ENCODE measurements at places on chromosomes 12 and 14. TPM values are rescaled to one million over a fixed set of nuclear protein-coding genes. Genes with fewer than 3 reads are reported as not detected.
A peak's percentile ranks its signal among the peaks of the same experiment; 100 is the strongest.

DNA sequence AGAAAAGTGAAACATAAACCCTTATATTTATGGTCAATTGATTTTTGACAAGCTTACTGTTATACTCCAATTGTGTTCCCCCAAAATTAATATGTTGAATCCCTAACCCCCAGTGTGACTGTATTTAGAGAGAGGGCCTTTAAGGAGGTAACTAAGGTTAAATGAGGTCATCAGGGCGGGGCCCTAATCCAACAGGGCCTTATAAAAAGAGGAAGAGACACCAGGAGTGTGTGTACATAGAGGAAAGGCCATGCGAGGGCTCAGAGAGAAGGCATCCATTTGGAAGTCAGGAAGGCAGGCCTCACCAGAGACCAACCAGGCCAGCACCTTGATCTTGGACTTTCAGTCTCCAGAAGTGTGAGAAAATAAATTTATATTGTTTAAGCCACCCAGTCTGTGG, 6.5 kb upstream of the VTI1B start:
- H3K4me3 ChIP-seq: no peak overlapping the region
- peaks cover 44% of the 10 kb centered on the region for H3K36me3 ChIP-seq
- DNase-seq: no peak
- H3K27ac ChIP-seq: no peak overlapping the region

DNA sequence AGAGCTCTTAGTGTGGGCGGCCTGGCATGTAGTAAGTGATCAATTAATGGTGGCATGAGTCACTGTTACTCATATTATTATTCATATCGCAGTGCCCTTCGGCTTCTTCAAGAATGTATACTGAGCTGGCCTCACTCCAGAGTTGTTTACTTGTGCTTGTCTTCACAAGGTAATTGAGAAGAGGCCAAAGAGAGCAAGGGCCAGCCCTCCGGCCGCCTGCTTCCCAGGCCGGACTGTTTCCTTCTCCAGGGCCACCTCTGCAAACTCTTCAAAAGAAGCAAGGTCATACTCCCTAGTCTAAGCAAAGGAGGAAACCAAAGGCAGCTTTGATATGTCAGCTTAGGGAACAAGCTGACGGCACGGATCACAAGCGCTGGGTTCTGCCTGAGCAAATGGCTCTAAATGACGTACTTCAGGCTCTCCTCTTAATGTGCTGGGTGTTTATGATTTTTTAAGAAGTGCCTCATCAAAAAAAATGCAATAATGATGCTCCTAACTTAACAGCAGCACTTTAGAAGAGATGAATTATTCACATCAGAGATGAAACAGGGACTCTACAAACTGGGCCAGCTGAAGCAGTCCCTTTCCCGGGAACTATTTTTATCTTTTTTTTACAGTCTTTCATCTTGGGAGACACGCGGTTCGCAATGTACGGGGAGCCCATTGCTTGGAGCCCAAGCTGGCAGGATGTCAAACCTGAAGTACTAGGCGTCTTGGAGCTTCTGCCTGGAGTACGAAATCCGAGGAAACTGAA, 65.6 kb upstream of the DLK1 start:
- H3K4me1 ChIP-seq: peaks cover 70% of the 10 kb centered on the region
- DNase-seq: peak; percentile 47
- H3K27me3 ChIP-seq: no peaks in the 10 kb centered on the region
- H3K36me3 ChIP-seq: no peaks in the 10 kb centered on the region
- H3K4me3 ChIP-seq: no peak overlapping the region

DNA sequence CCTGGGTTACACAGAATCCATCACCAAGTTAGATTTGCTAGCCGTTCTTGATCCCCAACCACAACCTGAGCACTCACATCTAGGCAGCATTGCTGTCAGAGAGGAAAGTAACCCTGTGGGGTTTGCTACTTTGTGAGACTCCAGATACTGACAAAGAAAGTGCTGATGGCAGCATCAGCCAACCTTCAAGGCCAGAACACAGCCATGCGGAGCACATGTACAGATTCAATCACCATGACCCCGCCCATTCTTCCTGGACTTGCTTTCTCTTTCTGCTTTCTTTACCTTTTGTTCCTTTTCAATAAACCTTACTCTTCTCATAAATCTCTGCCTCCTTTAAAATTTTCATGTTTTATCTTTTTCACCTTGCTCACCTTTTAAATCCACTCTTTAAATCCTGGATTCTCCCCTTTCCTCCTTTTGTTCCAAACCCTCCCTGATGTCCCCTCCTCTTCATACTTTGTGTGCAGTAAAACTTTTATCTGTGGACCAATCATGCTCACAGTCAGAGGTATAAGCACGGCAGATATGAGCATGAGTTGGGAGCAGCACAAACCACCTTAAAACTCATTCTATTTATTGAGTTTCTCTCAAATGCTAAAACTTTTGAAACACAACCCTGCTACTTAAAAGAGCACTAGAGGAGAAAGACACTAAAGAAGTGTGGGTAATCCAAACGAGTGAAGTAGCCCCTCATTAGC, 21.9 kb upstream of the CERS5 start:
- no peaks in the 10 kb centered on the region for H3K27me3 ChIP-seq
- no peak for DNase-seq
- H3K36me3 ChIP-seq: 0 out of 2 replicates have a peak, but pooled peaks cover 2% of the 10 kb centered on the region
- no peaks in the 10 kb centered on the region for H3K4me1 ChIP-seq

GRCh38 chr12:50647479-50647878, 116.4 kb upstream of the ATF1 start:
- H3K4me3 ChIP-seq: peak overlapping the region; percentile 24
- H3K4me1 ChIP-seq: peaks cover 26% of the 10 kb centered on the region
- peak; percentile 72 for DNase-seq

TSHR gene
- total RNA-seq: not detected

ADSS1 gene
- 9.9 TPM for total RNA-seq

DNA sequence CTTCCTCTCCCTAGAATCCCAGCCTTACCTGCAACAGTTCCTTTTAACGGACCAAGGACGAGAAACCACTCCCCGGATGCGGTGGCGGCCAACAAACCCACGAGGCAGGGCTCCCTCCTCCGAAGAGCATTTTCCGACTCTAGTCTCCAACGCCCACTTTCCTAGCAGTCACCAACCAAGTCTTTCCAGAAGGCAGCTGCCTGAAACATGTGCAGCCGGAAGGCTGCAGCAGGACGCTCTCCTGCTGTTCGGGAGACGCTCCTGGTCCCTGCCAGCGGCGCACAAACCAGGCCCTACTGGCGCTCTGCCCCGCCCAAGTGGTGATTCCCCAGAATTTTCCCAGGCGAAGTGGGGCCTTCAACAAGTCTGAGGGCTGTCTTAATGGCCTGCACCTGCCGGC, 21.1 kb upstream of the ADAM20 start:
- no peak overlapping the region for H3K4me3 ChIP-seq
- DNase-seq: no peak
- no peak overlapping the region for H3K27ac ChIP-seq
- H3K36me3 ChIP-seq: no peaks in the 10 kb centered on the region

GRCh38 chr14:66038212-66038611, 448.0 kb upstream of the CCDC196 start:
- DNase-seq: no peak
- no peaks in the 10 kb centered on the region for H3K36me3 ChIP-seq
- H3K4me3 ChIP-seq: no peak overlapping the region
- H3K27me3 ChIP-seq: no peaks in the 10 kb centered on the region
- H3K27ac ChIP-seq: no peak overlapping the region

DNA sequence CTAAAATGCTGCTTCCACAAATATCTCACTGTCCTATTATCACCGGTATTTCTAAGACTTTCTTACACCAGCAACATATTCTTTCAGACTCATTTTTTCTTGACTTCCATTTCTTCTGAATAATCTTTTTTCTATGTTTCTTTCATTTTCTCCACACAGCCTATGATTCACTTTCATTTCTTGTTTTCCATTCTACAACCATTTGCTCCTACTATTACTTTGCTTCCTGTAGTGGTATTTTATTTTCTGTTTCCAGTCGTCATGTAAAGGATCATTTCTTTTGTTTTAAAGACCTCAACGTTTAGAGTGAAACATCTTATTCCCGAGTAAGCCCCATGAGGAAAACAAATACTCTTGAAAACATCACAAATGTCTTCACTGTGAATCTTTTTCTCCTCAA, 182.2 kb upstream of the MDGA2 start:
- H3K4me3 ChIP-seq: no peak overlapping the region
- no peaks in the 10 kb centered on the region for H3K27me3 ChIP-seq
- no peaks in the 10 kb centered on the region for H3K4me1 ChIP-seq
- DNase-seq: no peak
- H3K27ac ChIP-seq: no peak overlapping the region

DNA sequence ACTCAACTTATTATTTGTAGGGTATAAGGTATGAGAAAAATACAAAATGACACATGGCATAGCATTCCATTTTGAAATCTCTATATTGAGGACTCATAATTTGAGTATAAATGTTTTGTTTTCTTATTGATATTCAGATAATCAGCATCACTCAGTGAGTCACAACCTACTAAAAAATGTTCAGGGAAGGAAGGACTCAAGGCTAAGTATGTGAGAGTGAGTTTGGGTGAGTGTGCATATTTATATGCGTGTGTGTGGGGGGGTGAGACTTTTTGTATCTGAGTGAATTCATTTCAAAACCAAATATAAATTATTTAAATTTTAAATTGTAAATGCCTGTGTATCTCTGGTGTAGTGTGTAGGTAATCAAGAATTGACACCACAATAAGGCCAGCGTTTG, 87.8 kb upstream of the PRKD1 start:
- DNase-seq: no peak
- H3K4me3 ChIP-seq: no peak overlapping the region
- no peak overlapping the region for H3K27ac ChIP-seq

GRCh38 chr12:117005417-117006046, 93.7 kb downstream of the TESC start:
- DNase-seq: no peak
- no peak overlapping the region for H3K27ac ChIP-seq
- 0 out of 2 replicates have a peak, but pooled peaks cover 3% of the 10 kb centered on the region for H3K36me3 ChIP-seq
- no peaks in the 10 kb centered on the region for H3K27me3 ChIP-seq
- H3K4me3 ChIP-seq: no peak overlapping the region
- no peaks in the 10 kb centered on the region for H3K4me1 ChIP-seq

GRCh38 chr14:104357689-104358527, 219.5 kb downstream of the KIF26A start:
- no peak overlapping the region for H3K4me3 ChIP-seq
- no peak overlapping the region for H3K27ac ChIP-seq
- no peaks in the 10 kb centered on the region for H3K27me3 ChIP-seq
- no peaks in the 10 kb centered on the region for H3K4me1 ChIP-seq
- no peaks in the 10 kb centered on the region for H3K36me3 ChIP-seq

GRCh38 chr14:39683691-39684260, 251.5 kb upstream of the FBXO33 start:
- no peak for DNase-seq
- no peak overlapping the region for H3K27ac ChIP-seq
- no peaks in the 10 kb centered on the region for H3K4me1 ChIP-seq
- H3K36me3 ChIP-seq: no peaks in the 10 kb centered on the region
- H3K4me3 ChIP-seq: no peak overlapping the region
- no peaks in the 10 kb centered on the region for H3K27me3 ChIP-seq

DNA sequence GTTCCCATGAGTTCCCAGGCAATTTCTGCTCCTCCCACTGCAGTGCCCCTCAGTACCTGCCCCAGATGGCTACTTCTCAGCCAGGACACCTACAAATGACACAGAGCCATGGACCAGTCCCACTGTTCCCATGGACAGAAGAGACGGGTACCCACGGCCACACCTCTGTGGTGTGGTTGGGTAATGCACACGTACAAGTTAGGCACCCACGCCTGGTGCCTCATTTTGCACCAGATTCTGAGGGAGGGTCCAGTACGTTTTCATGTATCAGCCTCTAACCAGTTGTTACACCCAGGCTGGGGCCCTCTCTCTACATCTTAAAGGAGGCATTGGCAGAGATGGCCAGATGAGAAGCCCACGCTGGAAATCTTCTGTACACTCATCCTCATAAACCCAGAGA, 114.0 kb downstream of the DICER1 start:
- no peak for DNase-seq
- no peak overlapping the region for H3K27ac ChIP-seq
- H3K27me3 ChIP-seq: peaks cover 13% of the 10 kb centered on the region
- no peak overlapping the region for H3K4me3 ChIP-seq
- no peaks in the 10 kb centered on the region for H3K4me1 ChIP-seq
- no peaks in the 10 kb centered on the region for H3K36me3 ChIP-seq

SLC16A7 gene
- total RNA-seq: 10.0 TPM

DNA sequence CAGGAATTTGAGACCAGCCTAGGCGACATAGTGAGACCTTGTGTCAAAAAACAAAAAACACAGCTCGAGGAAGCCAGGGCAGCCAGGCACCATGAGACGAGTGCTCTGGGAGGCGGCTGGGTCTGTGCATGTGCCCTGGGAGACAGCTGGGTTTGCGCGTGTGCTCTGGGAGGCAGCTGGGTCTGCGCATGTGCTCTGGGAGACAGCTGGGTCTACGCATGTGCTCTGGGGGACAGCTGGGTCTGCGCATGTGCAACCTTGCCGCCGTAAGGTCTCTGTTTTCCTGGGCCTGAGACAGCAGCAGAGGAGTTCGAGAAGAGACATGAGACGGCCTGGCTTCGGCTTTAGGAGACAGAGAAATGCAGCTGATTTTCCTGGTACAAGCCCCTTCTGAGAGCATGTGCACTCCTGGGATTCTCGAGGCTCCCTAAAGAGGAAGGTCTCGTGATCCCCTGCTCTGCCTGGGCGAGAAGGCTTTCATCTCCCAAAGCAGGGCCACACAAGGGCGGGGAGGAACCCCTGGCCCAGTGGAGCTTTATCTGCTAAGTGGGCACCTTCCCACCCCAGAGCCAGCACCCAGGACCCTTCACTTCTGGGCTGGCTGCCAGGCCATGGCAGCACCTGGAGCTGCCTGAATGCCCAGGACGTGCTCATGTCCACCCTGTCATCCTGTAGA, 3.5 kb upstream of the BDKRB1 start:
- H3K4me1 ChIP-seq: peaks cover 8% of the 10 kb centered on the region
- DNase-seq: no peak
- no peaks in the 10 kb centered on the region for H3K36me3 ChIP-seq

DNA sequence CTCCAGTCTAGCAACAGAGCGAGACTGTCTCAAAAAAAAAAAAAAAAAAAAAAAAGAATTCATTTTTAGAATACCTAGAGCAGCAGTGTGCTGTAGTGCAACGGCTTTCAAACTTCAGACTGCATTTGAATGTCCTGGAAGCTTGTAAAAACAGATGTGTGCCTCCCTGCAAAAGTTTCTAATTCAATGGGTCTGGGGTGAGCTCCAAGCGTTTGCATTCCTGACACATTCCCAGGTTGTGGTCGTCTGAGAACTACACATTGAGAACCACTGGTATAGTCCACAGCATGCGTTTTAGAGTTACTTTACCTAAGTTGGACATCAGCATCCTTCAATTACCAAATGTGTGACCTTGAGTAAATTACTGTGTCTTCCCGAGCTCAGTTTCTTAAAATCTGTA, 816.8 kb downstream of the NRXN3 start:
- DNase-seq: no peak
- H3K27ac ChIP-seq: no peak overlapping the region
- H3K27me3 ChIP-seq: no peaks in the 10 kb centered on the region
- no peaks in the 10 kb centered on the region for H3K36me3 ChIP-seq
- H3K4me3 ChIP-seq: no peak overlapping the region
